Fibroblast of the aortic adventitia (primary cell): ENCODE measurements at places on chromosomes 13 and 19. TPM values are rescaled to one million over a fixed set of nuclear protein-coding genes. Genes with fewer than 3 reads are reported as not detected.

Gene NFIX
- total RNA-seq, result 68.0 and 160 TPM in 2 replicates

Gene ZNF358
- total RNA-seq, result 33.9 and 113 TPM in 2 replicates

Gene ZNF544
- 28.2 and 35.6 TPM in 2 replicates for total RNA-seq

Gene MIPEP
- total RNA-seq, result 28.1 and 59.1 TPM in 2 replicates
